ENCODE measurements at places on chromosomes 3 and 15. TPM values are rescaled to one million over a fixed set of nuclear protein-coding genes. Genes with fewer than 3 reads are reported as not detected.

- peak; percentile 82 for DNase-seq
Observed at GRCh38 chr15:98955331-98955730, 52.3 kb downstream of the PGPEP1L start.

The AADACL2 gene
- not detected for polyA plus RNA-seq

GRCh38 chr15:40925863-40926658 is 3.1 kb upstream of the DLL4 start:
- DNase-seq: no peak

DNA sequence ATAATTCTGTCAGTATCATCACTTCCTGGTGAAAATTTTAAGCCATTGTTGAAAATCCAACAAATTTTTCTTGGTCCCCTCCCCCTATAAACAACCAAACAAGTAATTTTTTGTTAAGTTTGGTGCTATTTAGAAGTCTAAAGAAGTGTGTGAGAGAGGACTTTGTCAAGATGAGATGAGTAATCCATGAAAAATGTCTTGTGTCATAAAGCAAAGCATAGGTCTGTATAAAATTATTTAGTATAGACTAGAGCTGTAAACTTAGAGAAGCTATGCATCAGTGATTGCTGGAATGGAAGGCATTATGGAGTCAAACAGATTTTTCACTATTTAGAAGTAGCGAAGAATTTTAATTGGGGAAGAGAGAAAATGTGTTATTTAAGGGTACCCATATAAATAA is 31.4 kb downstream of the MAPK6 start:
- no peak for DNase-seq

DNA sequence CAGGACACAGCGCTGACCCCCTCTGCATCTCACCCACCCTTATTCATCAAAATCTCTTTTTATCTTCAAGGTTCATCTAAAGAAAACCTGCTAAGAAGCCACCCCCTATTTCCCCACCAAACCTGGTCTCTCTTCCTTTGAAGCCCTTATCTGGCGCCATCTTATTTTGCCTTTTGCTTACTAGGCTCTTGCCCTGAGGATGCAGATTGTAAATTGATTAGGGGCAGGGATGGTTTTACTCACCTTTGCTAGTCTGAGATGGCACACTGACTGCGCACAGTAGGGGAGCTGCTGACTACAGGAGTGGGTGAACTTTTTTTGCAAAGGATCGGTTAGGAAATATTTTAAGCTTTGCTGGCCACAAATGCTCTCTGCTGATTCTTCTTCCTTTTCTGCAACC is 78.9 kb upstream of the BHLHE40 start:
- no peak for DNase-seq

The P2RY14 gene
- 1.2 TPM for polyA plus RNA-seq

GRCh38 chr3:10292505-10293419 is at the start of gene GHRL:
GHRL (minus strand) TSS chr3:10292947; CDS start chr3:10290180, 2,767 bp downstream.
- no peak for DNase-seq

DNA sequence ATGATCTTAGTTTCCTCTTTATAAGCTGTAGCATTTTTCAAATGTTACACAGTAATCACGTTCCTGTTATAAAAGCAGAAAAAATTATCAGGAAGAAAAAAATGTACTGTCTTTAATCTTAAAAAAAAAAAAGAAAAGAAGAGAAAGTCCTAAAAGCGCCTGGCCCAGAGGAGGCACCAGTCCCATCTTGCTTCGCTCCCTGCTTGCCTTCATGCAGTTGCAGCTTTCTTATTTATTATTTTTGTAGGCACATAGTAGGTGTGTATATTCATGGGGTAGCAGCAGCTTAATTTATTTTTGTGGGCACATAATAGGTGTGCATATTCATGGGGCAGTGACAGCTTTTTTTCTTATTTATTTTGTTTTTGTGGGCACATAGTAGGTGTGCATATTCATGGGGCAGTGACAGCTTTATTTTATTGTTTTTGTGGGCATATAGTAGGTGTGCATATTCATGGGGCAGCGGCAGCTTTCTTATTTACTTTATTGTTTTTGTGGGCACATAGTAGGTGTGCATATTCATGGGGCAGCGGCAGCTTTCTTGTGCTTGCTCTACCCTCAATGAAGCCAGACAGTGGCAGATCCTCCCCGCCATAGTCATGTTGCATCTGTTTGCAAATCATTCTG is 5.5 kb upstream of the EHD4 start:
- DNase-seq: no peak

DNA sequence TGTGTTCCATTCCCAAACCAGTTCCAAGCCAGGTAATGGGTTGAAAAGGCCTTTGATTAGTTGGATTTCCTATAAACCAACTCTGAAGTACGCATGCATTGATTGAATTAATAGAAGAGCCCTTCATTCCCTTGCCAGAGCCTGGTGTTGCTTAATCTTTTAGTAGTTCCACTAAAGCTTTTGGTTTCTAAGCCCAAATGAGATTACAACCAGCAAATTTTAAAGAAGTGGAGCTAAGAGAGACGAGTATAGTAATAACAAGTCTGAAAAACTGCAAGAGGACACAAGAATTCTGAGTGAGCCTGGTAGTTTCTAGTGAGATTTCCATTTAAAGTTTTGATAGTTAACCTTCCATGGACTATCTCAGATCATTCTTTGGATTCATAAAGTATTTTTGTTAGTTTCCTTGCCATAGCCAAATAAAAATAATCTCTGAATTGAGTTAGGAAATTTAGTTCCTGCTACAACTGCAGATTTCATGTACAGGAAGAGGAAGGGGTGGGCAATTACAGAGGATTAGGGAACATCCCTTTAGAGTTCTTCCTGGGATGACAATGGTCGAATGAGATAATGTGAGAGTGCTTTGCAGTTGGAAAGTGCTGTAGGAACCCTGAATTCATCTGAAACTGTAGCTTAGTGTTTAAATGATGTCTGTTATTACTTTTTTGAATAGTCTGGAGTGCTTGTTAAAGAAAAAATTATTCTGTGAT is 136.8 kb downstream of the FNDC3B start:
- no peak for DNase-seq

The FBXO40 gene
- 0.95 TPM for polyA plus RNA-seq

DNA sequence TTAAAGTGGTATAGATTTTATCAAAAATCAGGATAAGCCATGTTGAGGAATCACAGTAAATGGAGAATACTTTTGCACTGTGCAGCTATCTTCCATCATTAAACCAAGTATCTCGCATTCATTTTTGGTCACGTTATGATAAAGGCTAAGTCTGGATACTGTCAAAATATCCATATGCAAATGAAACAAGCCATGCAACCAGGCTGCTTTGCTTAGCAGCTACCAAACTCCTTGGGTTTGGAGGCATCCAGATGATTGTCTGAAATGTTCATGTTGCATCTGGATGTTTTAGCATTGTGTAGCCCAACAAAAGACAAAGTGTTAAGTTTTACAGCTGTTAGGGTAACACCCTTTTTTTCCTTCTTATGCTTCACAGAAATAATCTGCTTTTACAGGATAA is 322.9 kb upstream of the MDFIC2 start:
- DNase-seq: no peak

The PRICKLE2 gene
- polyA plus RNA-seq: 0.95 TPM

- no peak for DNase-seq
Observed at GRCh38 chr15:98855067-98855814, 152.4 kb downstream of the PGPEP1L start.

DNA sequence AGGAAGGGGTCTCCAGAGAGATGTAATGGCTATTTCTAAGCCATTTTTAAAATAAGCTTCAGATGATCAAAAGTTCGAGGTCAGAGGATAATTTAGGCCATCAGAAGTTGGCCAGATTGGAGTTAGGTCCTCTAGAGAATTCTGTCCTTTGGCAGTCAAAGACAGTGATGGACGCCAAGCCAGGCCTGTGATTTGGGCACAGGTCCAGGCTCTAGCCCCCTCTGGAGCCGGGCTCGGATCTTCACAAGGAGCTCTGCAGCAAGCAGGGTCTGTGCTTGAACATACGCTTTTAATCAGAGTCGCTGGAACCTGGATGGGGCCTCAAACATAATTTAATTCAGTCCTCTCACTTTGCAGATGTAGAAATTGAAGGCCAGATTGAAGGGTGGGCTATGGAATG is 151.4 kb upstream of the BCL6 start:
- no peak for DNase-seq

The RTP4 gene
- polyA plus RNA-seq: 0.35 TPM

The KCNH8 gene
- polyA plus RNA-seq: not detected

GRCh38 chr3:51681453-51681852 is 10.4 kb downstream of the TEX264 start:
- peak; percentile 59 for DNase-seq
